ENCODE measurements at places on chromosomes 2 and 18.

GRCh38 chr2:16630463-16630862 is 35.2 kb downstream of the CYRIA start:
- DNase-seq: no peak

GRCh38 chr2:177281400-177282180 is 17.1 kb upstream of the NFE2L2 start:
- DNase-seq: no peak

DNA sequence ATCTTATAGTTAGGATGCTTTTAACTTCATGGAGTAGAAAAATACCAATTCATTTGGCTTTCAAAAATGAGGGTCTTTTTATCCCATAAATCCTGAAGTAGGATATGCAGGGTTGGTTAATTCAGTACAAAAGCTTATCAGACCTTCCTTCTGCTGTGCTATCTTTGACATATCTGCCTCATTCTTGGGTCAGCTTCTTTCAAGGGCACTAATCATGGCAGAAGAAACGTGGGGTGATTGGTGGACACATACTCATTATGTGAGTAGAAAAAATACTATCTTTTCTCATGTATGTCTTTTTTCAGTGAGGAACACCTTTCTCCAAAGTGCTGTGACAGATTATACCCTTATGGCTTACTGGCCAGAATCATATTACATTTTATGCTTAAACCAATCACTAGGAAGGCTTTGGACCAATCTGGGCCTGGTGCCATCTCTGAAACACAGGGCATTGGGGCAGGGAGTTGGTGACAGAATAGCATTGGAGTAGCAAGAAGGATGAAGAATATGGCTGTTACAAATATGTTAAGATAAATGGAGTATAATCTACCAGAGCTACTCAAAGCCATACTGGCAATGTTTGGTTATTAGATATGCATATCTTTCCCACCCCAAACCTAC is 10.1 kb downstream of the UGP2 start:
- DNase-seq: no peak

DNA sequence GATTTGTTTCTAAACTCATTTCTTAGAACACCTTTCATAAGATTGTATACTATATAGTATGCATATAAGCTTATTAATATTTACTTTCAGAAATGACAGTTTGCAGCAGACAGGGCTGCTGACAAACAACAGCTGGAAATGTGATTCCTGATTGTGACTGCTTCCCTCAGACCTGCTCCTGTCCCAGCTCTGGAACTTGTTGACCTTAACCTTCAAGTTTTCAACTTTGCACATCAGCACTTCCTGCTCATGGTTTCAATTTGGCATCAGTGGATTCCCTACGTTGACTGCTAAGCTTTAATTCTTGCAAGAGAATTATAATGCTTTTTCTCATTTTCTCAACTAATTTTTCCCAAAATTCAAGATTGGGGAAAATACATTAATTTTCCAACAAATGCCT is 459.2 kb upstream of the ACVR2A start:
- DNase-seq: no peak

DNA sequence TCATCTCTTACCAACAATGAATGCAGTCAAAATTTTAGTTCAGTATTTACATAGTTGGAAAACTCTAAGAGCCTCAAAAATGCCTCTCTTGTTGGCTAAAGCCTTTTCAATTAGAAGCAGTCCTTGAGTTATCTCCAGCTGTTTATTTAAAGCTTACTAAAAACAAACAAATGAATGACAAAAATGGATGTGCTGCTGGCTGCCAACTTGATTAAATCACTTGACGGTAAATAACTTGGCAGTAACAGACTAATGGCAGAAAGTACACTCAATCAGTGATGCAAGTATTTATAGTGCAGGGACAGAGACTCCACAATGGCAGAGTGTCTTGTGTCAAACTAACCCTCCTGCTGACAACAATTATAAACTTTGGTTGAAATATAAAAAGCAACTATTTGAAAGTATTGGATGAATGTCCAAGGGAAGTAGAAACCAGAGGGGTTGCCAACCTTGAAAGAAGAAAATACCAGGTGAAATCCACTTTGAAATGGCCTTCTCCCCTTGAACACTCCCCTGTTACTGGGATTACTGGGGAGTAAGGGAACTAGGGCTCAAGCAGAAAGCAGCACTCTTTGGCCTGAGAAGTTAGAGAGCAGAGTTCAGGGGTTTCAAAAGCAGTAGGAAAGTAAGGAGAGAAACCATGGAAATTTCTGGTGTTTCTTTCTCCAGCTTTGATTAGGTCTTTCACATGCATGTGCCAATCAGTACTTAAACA is 245.2 kb upstream of the SPHKAP start:
- no peak for DNase-seq

DNA sequence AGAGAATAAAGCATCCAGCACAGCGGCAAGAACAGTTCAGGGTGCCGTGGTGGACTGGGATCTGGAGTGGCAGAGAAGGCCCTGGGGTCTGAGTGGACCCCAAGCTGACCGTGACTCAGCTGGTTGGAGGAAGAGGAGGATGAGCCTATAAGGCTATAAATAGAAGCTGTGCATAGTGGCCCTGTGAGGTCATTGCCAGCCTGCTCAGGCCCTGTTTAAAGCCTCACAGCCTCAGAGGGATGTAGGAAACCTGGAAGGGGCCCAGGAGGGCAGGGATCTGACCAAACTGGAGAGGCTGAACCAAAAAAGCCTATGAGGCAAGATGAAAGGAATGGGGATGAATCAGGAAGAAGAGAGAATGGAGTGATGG is 11.3 kb upstream of the DES start:
- peak; percentile 89 for DNase-seq

- DNase-seq: no peak
These were observed 24.6 kb downstream of the RAMP1 start for GRCh38 chr2:237883951-237884446.

- no peak for DNase-seq
These were observed 111.7 kb downstream of the ACOXL start for GRCh38 chr2:110843959-110844510.

DNA sequence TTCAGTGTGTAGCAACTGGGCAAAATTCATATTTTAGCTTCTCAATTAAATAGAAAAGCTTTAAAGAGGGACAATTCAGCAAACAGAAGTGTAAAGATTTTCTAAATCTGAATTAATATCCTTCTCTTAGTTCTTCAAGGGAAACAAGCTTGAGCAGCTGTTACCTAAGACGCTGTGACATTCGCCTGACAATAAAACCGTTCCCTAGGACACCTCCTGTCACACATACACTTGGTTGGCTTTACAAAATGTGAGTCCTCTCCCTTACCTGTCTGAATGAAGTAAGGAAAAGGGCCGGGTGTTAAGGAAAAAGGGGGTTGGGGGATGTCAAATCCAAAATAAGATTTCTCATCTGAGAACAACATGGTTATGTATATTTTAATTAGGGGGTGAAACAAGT is 2.1 kb downstream of the SERTAD2 start:
- DNase-seq: no peak

GRCh38 chr18:78566720-78567119 is 412.9 kb upstream of the SALL3 start:
- no peak for DNase-seq

DNA sequence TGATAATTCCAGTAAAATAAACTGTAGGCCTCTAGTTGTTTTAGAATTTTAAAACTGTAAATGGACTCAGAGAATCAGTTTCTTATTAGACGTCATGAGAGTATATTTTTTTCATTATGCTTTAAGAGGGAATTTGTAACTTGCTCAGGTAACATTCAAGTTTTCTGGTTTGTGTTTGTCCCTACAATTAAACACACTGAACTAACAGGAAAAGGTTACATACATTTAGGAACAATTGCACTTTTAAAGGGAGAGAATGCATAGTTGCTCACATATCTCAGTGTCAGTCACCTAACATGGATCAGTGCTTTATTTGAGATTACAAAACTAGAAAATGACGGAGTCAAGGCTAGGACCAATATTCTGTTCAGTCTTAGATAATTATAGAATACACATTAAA is 3.1 kb downstream of the COL3A1 start:
- DNase-seq: no peak

DNA sequence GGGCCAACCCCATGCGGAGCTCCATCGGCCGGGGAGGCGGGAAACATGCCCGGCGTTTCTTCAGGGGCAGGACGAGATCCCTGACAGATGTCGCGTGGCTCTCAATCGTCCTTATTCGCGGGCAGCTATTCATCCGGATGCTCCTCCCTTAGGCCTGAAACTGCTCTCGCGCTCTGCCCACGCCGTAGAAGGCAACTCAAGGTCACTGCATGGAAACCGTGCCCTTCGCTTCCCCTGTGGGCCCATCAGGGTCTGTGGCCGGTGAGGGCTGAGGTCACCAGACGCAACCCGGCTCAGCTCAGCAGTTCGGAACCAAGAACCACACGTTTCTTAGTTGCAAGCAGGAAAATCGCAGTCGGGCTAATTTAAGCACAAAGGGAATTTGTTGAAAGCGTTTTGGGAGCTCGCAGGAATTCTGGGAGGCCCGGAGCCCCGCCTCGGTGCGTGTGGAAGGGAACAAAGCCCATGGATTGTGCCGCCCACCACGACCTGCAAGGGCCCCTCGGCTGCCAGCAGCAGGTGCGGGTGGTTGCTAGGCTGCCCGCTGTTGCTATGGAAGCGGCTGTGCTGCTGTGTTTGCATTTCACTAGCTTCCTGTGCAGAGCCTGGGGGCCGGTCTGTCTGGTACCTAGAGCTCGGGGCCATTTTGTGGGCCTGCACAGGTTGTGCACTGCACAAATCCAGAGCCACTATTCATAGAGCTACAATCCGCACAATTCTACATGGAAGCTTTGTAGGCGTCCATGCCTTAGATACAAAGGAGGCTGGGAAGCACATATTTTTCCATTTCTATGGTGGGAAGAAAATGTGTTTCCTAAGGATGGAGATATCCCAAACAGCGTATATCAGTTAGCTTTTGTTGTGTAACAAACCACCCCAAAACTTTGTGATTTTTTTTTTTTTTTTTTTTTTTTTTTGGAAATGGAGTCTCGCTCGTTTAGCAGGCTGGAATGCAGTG is 6.0 kb upstream of the ALLC start:
- no peak for DNase-seq

DNA sequence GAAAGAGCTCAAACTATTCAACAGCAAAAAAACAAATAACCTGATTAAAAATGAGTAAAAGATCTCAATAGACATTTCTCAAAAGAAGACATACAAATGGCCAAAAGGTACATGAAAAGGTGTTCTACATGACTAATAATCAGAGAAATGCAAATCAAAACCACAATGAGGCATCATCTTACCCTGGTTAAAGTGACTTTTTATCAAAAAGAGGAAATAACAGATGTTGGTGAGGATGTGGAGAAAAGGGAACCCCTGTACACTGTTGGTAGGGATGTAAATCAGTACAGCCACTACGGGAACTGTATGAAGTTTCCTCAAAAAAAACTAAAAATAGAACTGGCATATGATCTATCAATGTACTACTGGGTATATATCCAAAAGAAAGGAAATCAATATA is 39.8 kb upstream of the TMEM163 start:
- no peak for DNase-seq

DNA sequence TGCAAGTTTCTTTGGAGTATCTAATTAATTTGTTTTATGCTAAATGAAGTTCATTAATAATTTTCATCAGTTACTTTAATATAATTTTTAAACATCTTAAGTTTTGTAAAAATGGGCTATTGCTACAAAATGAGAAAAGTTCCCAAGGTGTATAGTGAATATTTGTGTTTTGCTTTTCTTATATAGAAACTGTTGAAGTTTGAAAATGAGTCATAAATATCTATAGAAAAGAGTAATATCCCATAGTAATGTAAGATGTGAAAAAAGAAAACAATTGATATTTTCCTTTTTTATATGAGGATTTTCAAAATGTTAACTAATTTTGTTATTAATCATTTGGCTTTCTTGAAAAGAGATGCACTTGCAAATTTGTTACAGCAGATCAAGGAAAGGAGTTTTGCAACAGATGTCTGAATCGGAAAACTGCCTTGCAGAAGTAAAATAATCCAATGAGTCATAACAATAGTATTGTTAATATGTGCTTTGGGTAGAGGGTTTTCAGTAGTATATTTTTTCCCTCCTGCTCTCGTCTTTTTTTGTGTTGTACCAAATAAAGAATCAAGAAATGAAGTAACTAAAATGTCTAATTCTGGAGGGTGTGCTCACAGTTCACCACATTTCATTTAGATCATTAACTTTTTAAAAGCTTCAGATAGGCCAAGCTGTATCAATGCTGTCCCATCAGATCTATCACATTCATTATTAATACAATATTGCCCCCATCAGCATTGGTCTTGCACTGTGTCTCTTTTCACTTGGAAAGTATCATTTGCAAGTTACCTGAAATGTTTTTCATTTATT is 15.5 kb downstream of the DUSP19 start:
- no peak for DNase-seq

GRCh38 chr18:13375302-13376255 is 157.0 kb downstream of the LDLRAD4 start:
- peak; percentile 62 for DNase-seq

DNA sequence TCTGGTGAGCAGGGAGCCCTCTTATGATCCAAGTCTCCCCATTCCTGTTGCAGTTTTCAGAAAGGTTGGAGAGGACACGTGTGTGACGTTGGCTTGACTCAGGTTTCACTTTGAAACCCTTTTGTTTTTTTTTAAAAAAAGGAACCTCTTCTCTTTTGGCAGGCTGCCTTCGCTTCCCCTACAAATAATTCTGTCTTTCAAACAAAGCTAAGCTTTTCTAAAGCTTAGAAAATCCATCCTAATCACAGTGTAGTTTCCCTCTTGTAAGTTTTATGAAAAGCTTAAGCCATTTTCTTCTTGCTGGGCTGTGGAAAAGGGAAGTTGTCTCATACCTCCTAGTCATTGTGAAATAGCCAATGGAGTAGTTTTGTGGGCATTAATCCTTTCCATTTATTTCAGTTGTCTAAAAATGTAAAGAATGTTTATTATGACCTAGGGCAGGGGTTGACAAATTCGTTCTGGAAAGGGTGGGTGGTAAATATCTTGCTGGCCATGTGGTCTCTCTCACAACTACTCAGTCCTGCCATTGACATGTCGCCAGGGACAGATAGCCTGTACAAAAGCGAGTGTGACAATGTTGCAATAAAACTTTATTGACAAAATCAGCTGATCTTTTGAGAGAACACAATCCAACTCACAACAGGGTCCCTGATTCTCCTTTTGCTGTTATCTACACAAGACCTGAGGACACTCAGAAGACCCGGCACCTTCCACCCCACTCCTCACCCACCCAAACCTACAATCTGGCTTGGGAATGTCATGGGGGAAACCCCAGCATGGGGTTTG is 878.8 kb downstream of the RNF144A start:
- DNase-seq: peak; percentile 24

GRCh38 chr18:9516437-9517064 is 41.2 kb downstream of the RALBP1 start:
- DNase-seq: no peak

DNA sequence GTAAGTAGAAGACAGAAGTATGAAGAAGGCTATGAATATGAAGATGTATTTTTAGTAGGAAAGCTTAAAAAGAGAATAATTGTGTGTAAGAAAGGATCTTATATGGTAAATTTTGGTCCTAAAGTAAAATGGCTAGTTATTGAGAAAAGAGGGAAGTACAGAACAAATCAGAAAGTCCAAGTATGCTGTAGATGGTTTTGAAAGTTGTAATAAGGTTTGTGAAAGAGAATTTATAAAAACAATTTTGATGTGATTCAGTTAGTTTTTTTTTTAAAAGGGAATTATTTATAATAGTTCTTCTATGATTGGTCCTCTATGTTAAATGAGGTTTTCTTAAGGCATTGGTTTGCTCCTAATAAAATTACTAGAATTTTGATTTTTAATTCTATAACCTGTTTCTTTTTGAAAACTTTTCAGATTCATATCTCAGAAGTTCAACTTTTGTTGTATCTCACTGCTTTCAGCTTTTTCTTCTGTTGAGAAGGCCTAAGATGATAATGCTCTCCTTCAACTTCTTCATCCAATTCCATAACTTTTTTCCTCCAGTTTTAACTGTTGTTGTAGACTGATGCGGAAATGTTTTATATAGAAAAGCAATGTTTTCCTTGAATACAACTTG is 322.7 kb downstream of the NOL4 start:
- no peak for DNase-seq

GRCh38 chr2:235165631-235166030 is 213.8 kb downstream of the SH3BP4 start:
- no peak for DNase-seq

Data from fibroblast of skin of left quadriceps (primary cell).